ENCODE measurements at places on chromosomes 3 and 15.

- no peak for DNase-seq
- no peak overlapping the region for H3K4me3 ChIP-seq
- H3K27me3 ChIP-seq = peaks cover 26% of the 10 kb centered on the region
- no peaks in the 10 kb centered on the region for H3K4me1 ChIP-seq
- peaks cover 2% of the 10 kb centered on the region for H3K36me3 ChIP-seq
These were observed 281.0 kb upstream of the NR2E3 start for GRCh38 chr15:71529361-71529760.

DNA sequence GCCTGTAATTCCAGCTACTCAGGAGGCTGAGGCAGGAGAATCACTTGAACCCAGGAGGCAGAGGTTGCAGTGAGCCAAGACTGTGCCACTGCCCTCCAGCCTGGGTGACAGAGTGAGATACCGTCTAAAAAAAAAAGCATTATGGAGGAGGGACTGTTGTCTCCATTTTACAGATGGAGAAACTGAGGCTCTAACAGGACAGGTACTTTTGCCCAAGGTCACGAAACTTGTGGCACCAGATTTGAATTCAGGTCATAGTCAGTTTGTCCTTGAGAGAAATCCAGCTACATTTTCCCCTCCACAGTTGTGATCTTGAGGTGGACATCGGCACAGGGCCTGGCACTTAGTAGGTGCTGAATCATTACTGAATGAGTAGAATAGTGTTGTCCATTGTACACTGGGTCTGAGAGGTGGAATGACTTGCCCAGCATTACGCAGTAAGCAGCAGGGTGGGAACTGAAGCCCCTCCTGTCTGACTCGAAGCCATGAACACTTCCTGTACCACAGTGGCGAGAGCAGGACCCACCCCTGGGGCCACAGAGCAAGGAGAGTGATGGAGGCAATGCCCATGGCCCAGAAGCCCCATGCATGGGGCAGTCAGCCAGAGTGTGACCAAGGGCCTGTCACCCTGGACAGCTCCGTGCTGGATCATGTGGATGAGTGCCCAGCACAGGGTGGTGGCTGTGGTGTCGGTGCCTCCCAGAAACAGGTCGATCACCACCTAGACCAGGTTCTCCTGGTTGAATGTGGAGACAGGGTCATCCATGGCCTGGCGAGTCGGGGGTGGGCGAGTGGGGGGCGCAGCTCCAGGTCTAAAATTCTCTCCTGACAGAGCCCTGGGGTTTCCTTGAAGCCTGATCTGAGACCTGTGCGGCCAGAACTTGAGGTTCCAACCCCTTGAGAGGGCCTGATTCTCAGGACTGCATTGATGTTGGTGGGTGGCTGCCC, 20.4 kb upstream of the PARL start:
- H3K27ac ChIP-seq = no peak overlapping the region
- no peak overlapping the region for H3K4me3 ChIP-seq
- H3K36me3 ChIP-seq = peaks cover 2% of the 10 kb centered on the region
- no peaks in the 10 kb centered on the region for H3K4me1 ChIP-seq

GRCh38 chr3:64395490-64395889, 170.2 kb upstream of the PRICKLE2 start:
- no peaks in the 10 kb centered on the region for H3K36me3 ChIP-seq
- no peaks in the 10 kb centered on the region for H3K27me3 ChIP-seq
- DNase-seq = no peak
- no peak overlapping the region for H3K27ac ChIP-seq
- no peak overlapping the region for H3K4me3 ChIP-seq

DNA sequence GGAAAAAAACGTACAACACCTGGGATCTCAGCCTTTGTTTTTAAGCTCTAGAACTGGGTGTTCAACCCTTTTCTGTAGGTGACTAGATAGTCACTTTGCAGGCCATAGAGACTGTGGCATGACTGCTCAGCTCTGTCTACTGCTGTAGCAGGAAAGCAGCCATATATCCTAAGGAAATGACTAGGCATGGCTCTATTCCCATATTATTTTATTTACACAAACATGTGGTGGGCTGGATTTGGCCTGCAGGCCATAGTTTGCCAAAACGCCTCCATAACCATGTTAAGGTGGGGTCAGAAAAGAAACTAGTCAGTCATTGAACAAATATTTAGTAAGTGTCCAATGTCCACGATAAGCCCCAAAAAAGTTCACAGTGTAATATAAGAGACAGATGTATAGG, 452.5 kb downstream of the MCTP2 start:
- H3K27me3 ChIP-seq = peaks cover 13% of the 10 kb centered on the region
- no peaks in the 10 kb centered on the region for H3K36me3 ChIP-seq
- H3K27ac ChIP-seq = no peak overlapping the region
- H3K4me3 ChIP-seq = no peak overlapping the region
- no peak for DNase-seq

DNA sequence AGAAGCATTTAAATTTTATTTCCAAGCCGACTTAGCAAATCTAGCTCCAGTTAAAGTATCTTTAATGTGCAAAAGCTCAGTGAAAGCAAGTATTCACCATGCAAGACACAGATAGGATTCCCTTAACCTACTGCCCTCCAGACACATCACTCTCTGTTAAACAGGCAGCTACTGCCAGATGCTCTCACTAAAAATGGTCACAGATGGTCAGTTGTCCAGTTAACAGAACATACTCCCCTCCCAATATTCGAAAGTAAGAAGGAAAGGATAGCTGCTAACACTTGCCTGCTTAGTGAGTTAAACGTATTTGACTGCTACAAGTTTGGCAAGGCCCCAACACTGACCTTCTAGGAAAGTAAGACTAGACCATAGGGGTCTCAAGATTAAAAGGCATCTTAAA, 73.7 kb downstream of the PRTG start:
- no peaks in the 10 kb centered on the region for H3K4me1 ChIP-seq
- no peaks in the 10 kb centered on the region for H3K27me3 ChIP-seq
- no peak for DNase-seq
- H3K4me3 ChIP-seq = no peak overlapping the region
- no peak overlapping the region for H3K27ac ChIP-seq
- H3K36me3 ChIP-seq = no peaks in the 10 kb centered on the region

DNA sequence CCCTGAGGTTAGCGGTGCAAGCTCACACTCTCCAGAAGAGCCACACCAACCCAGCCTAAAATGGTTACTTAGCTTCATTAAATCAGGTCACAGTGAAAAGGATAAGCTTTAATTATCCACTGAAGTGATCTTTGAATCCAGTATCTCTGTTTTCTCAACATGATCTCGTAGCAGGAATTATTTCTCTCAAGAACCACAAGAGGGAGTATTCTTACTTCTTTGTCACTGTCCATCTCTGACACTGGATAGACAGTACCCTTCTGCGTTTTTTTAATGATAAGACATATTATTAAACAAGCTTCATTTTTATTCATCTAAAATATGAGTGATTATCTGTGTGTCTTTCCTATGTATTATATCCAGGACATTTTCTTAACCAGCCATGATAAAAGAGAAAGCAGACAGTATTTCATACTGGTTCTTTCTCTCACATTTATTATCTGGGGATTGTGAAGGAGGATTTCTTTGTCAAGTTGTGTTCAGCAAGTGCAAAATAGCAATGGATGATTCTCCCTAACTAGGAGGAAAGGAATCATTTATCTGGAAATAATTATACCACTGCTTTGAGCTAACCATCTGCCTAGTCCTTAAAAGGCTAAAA, 105.4 kb upstream of the CCDC54 start:
- peaks cover 32% of the 10 kb centered on the region for H3K27me3 ChIP-seq
- DNase-seq = peak; percentile 29
- H3K4me1 ChIP-seq = no peaks in the 10 kb centered on the region
- H3K27ac ChIP-seq = no peak overlapping the region
- no peaks in the 10 kb centered on the region for H3K36me3 ChIP-seq

DNA sequence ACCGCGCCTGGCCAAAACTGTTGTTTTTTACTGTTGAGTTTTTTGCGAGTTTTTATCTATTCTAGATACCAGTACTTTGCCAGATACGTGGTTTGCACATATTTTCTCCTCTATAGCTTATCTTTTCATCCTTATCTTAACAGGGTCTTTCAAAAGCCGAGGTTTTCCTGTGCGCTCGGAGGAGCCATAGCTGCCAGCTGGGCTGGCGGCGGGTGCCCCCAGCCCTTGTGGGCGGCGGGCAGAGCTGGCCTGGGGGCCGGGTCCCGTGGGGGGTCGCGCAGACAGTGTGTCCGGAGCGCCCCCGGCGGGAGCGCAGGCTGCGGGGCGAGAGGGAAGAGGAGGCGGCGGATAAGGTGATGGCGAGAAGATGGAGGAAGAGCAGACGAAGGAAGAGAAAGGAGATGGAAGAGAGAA, 11.1 kb upstream of the EIF4A2 start:
- peak; percentile 63 for DNase-seq
- H3K4me3 ChIP-seq = peak overlapping the region; percentile 95
- H3K27me3 ChIP-seq = no peaks in the 10 kb centered on the region
- H3K27ac ChIP-seq = peak overlapping the region; percentile 93

- no peak for DNase-seq
- H3K4me3 ChIP-seq = no peak overlapping the region
- H3K4me1 ChIP-seq = peaks cover 15% of the 10 kb centered on the region
- H3K36me3 ChIP-seq = peaks cover 5% of the 10 kb centered on the region
- no peak overlapping the region for H3K27ac ChIP-seq
These were observed 81.1 kb downstream of the BTD start for GRCh38 chr3:15682561-15683185.

DNA sequence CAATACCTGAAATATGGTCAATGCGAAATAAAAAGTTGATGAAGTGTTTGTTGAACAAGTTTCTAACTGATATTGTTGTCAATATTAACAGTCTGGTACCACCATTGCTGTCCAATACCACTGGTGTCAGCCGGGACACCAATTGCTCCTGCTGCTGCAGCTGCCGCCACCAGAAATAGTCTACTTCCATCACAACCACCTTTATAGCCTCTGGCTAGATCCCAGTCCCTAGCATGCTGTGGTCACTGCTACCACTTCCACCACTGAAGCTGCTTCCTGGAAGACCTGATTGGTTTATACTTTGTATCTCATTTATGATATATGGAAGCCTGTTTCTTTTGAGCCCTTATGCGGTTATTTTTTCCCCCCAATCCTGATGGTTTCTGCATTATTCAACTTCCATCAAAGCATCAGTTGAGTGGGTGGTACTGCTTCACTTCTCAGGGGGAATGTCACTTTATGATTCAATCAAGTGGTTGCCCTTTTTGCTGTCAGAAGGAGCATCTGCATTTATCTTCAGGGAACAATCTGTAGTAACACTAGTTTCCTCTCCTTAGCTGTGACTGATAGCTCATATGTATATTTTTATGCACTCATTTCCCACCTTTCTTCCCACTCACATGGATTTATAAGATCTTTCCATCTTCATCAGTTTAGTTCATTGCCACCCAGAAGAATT, 11.7 kb downstream of the LNP1 start:
- no peak overlapping the region for H3K4me3 ChIP-seq
- no peak for DNase-seq
- H3K27ac ChIP-seq = no peak overlapping the region
- H3K4me1 ChIP-seq = no peaks in the 10 kb centered on the region
- H3K36me3 ChIP-seq = peaks cover 42% of the 10 kb centered on the region
- H3K27me3 ChIP-seq = no peaks in the 10 kb centered on the region

GRCh38 chr15:36658312-36658711, 78.9 kb downstream of the CDIN1 start:
- no peak for DNase-seq
- peaks cover 36% of the 10 kb centered on the region for H3K36me3 ChIP-seq
- no peaks in the 10 kb centered on the region for H3K27me3 ChIP-seq
- H3K4me1 ChIP-seq = no peaks in the 10 kb centered on the region
- no peak overlapping the region for H3K27ac ChIP-seq
- no peak overlapping the region for H3K4me3 ChIP-seq

DNA sequence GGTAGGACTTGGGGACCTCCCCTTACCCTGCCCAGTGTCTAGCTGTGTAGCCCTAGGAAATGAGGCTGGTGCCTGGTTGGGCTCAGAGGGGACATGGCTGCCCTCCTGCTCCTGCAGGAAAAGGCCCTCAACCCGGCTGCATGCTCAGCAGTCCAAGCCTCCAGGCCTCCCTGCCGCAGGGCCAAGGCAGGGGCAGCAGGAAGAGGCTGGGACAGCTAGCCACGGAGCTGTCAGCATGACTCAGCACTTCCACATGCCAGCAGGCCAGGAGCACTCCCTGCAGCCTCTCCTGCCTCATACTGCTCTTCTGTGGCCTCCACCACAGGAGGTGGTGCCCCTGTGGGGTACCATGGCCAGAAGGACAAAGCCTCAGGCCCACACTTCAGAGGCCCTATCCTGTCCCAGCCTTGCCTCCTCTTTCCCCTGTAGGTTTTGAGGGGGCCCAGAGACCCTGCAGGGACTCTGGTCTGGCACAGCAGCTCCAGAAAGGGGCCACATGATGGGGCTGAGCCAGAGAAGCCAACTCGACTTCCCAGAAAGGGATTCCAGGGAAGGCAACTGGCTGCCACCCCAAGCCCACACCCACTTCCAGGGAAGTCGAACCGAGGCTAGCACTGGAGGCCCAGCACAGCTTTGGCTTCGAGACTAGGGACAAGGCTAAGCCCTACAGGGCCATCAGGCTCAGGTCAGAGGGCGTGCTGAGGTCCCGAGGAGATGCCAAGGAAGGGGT, 19.5 kb downstream of the TKT start:
- no peak overlapping the region for H3K27ac ChIP-seq
- no peak overlapping the region for H3K4me3 ChIP-seq
- no peaks in the 10 kb centered on the region for H3K4me1 ChIP-seq
- H3K36me3 ChIP-seq = peaks cover 70% of the 10 kb centered on the region
- no peak for DNase-seq
- H3K27me3 ChIP-seq = no peaks in the 10 kb centered on the region

DNA sequence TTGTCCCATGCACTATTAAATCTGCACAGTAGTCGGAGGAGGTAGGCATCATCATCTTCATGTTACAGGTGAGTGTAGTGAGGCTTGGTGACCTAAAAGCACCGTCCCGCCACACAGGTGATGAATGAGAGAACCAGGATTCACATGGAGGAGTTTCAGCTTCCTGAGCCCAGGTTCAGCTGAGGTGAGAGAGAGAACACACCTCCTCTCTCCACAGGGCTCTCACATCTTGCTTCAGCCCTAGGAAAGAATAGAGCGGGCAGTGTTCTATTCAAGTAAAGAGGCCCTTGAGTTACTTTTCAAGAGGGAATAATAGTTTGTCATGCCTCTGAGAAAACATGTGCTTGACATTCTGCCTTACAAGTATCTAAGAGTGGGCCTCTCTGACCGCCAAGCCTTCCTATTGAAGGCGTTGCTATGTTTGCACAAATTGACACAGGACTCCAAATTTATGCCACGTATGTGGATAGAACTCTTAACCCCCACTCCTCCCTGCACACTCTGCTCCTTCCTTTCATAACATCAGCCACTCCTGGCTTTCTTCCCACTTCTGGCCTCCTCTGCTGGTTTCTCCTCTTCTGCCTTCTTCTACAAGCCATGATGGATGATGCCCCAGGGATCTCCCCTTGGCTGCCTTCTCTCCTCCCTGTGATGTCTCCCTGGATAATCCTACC, 138.3 kb upstream of the ABHD17C start:
- H3K36me3 ChIP-seq = no peaks in the 10 kb centered on the region
- peaks cover 9% of the 10 kb centered on the region for H3K27me3 ChIP-seq
- H3K27ac ChIP-seq = no peak overlapping the region
- no peaks in the 10 kb centered on the region for H3K4me1 ChIP-seq

DNA sequence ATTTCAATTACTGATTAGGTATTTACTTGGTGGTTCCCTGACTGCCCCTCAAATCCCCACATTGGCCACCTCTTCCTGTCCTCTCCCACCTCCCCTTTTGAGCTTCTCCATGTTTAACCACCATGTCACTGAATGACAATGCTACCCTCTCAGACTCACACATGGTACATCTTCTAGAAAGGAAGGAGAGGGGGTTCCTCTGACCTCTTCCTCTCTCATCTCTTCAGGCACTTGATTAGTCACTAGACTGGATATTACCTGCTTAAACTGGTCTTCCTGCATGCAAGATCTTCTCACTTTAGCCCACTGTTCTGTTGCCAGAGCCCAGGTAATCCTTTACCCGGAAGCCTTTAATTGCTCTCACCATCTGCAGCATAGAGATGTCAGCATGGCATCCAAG, 64.9 kb downstream of the DIPK2A start:
- no peaks in the 10 kb centered on the region for H3K36me3 ChIP-seq
- no peak overlapping the region for H3K4me3 ChIP-seq
- H3K4me1 ChIP-seq = no peaks in the 10 kb centered on the region
